Jurkat, Clone E6-1 (cell line): ENCODE measurements at places on chromosomes 2 and 18.

GRCh38 chr2:105504459-105504858 lies 105.6 kb upstream of the FHL2 start:
- no peak for DNase-seq

DNA sequence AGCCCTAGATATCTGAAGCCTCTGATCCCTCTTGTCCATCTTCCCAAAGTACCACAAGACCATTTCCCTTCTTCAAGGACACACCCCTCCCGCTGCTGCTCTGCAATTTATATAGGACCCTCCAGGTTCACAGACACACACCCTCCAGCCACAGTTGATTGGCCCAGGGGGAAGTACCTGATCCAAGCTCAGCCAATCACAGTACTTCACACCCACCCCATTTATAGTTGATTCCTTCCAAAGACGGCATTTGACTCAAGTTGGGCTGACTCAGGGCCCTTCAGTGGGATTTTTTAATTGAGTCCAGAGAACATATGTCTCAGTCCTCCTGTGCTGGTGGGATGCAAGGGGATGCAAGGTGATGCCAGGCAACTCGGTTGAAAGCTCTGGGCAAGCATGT lies 59.2 kb downstream of the GYPC start:
- no peak for DNase-seq

DNA sequence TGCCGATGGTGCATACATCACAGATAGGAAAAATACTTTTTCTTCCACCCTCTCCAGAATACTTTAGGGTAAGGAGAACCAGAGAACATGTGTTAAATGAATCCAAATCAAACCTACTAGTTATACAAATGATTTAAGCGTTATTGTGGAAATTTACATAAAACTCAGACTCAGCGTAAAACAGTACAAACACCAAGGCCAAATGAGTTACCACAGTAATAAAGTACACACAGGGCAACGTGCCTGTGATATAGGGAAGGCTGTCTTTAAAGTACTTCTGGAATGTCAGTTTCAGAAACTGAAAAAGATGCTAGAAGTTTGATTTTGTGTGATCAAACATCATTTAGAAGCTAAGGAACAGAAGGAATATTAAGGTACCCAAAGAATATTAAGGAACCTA lies 46.9 kb downstream of the PTPRM start:
- DNase-seq = no peak

- DNase-seq = no peak
Observed at GRCh38 chr2:147703171-147703570, 141.7 kb upstream of the ACVR2A start.

DNA sequence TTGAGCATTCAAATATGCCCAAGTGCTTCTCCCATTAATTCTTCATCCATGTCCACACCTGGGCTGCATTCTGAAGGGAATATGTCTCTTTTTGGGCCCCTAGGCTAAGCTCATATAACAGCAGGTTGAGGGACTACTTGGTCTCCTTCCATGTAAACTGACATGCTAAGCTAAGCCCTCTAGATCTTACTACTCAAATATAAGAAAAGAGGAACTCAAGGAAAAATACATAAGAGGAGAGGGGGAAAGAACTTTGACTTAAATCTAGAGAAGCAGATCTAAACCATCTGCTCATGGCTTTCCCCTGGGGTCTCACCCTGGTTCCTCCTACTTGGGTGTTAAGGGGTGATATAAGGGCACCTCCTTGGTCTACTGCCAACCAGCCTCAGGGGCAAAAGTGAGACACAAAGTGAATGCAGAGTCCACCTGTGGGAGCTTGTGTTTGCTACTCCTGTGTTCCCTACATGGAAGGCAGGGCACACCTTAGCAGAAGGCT lies 19.8 kb upstream of the NFU1 start:
- DNase-seq = no peak

- DNase-seq = no peak
Observed at GRCh38 chr2:37585982-37586621, 85.3 kb downstream of the CDC42EP3 start.

GRCh38 chr2:147773479-147773878 lies 71.3 kb upstream of the ACVR2A start:
- no peak for DNase-seq

GRCh38 chr18:56286775-56287325 lies 351.5 kb downstream of the TXNL1 start:
- DNase-seq = no peak

DNA sequence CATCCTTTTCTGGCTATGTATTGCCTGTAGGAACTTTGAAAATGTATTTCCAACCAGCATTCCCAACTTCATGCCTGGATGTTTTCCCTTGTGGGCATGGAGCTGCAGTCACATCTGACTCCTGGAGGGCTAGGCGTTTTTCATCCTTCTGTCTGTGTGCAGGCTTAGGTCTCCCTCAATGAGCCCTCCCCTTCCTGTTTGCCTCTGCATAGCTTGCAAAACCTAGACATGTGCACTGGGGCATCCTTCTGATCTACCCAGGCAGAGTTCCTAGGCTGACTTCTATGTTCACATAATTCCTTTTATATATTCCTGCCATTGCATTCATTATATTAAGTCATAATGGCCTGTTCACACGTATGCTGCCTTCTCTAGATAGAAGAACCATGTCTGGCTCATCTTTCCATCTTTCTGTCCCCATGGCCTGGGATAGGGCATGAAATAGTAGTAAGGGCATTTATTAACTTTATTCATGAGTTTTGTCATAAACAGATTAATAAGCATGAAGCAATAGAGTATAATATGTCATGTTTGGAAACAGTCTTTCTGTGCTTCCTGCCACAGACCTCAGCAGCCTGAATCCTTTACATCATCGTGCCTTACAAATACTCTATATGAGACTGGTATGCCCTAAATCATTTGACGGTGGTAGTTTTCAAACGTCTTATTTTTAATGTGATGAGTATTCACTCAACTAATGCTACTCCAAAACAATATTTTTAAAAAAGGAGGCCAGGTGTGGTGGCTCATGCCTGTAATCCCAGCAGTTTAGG lies 195.6 kb downstream of the TGIF1 start:
- no peak for DNase-seq

- no peak for DNase-seq
Observed at GRCh38 chr2:158734442-158734841, 60.7 kb upstream of the DAPL1 start.

GRCh38 chr2:12819103-12819475 lies 102.4 kb downstream of the TRIB2 start:
- DNase-seq = no peak

- DNase-seq = peak; percentile 47
Observed at GRCh38 chr2:231563378-231563961, 29.2 kb upstream of the TEX44 start.

DNA sequence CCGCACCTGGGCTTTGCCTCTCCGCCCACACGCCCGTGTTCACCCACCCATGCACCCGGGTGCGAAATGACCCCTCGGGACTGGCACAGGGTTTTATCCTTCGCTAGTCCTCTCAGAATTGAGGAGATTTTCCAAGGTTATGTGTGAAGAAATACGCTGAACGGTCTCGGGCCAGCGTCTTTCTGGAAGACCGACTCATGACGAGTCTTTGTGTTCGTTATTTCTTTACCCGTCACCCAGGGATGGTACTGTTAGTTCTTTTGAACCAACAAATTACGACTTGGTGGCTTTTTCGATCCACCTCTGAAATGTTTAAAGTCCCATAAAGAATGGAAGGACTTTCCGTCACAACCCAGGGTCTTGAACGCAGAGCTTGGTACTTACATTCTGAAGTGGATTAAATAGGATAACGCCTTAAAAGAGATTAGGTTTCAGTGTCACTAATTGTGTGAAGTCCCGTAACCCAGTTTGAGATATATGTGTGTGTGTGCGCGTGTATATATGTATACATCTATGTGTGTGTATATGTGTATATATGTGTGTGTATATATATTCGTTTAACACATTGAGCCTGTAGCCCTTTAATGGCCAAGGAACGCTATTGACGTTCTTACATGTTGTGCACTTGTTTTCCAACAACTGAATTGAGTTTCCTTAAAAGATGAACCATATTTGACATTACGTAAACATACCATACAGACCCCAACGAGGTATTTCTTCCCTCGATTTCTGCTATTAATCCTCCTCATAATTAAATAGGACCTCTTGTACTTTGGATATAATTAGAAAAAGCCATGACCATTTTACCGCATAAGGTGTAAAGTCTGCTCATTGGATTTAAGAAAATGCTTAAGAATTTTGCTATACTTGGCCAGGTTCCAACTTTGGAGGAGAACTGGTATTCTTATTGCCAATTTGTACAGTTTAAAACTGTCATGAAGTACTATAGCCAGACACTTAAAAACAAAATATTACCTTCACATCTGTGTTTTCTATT lies 889 bp downstream of the ZC3H15 start:
- DNase-seq = peak; percentile 9

DNA sequence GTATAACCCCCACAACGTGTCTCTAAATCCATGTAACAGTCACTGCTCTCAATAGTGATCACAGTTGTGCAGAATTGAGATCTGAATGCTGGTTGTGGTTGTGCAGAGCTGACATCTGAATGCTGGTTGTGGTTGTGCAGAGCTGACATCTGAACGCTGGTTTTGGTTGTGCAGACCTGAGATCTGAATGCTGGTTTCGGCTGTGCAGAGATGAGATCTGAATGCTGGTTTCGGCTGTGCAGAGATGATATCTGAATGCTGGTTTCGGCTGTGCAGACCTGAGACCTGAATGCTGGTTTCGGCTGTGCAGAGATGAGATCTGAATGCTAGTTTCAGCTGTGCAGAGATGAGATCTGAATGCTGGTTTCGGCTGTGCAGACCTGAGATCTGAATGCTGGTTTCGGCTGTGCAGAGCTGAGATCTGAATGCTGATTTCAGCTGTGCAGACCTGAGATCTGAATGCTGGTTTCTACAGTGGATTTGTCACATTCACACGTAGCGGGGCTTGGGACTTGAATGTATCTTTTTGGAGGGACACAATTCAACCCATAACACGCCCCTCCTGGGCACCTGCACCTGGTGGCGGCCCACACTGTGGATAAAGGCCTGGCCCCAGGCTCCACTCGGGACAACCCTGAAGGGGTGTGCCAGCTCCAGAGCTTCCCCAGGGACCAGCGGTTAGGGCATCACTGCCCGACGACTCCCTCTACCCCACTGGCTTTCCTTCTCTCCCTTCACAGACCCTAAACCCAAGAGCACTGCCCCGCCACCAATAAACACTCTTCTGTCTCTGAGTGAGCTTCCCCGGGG lies 51.1 kb upstream of the SLC66A3 start:
- DNase-seq = peak; percentile 85

GRCh38 chr2:188970211-188970610 lies 4.0 kb upstream of the COL3A1 start:
- DNase-seq = no peak

DNA sequence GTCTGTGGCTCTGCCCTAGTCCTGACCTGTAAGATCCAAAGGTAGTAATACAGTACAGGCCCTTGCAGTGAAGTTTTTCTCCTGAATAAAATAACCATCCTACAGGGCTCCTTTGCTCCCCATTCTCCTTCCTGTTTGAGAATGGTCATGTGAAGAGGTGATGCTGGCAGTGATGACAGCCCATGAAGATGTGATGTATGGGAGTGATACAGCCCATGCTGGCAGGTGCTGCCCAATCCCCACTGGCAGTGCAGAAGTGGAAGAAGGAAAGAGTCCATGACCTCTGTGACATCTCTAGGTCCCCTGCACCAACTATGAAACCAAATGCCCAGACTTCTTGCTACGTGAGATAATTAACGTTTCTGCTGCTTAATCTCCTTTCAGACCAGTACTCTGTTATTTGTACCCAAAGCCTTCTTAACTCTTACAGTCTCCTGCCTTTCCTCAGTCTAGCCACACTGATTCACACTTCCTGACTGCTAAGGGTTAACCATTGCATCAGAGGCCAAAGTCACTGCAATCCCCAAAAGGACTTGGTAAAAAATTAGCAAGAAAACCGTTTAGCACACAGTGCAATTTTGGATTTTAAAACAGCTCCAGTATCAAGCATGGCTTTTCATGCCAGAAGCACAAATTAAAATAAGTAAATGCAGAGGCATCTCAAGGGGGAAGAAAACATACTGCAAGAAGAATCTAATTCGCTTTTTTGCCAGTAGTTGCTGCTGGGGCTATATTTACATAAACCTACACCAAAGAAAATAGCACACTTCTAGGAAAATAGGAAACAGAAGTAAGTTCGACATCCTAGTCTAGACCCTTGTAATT lies 98.0 kb downstream of the STK39 start:
- no peak for DNase-seq

- DNase-seq = no peak
Observed at GRCh38 chr2:6412533-6413091, 453.1 kb downstream of the CMPK2 start.

GRCh38 chr2:69385443-69386151 lies 1.4 kb downstream of the GFPT1 start:
- DNase-seq = no peak

- no peak for DNase-seq
Observed at GRCh38 chr2:223503746-223504145, 98.4 kb downstream of the SCG2 start.

DNA sequence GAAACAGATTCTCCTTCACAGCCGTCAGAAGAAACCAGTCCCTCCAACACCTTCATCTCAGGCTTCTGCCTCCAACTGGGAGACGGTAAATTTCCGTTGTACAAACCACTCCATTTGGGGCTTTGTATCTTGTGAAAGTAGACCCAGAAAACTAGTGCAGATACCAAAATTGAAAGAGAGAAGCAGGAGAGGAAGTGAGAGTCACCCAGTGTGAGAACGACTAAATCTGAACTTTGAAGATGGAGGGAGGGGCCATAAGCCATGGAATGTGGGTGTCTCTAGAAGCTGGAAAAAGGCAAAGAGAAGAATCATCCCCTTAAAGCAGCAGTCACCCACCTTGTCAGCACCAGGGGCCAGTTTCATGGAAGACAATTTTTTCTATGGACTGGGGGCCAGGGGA lies 88.3 kb upstream of the LRATD1 start:
- no peak for DNase-seq

GRCh38 chr2:96549967-96550786 lies 13.6 kb downstream of the ARID5A start:
- DNase-seq = no peak
